ENCODE measurements at places on chromosomes 16 and 17.
A peak's percentile ranks its signal among the peaks of the same experiment; 100 is the strongest.

DNA sequence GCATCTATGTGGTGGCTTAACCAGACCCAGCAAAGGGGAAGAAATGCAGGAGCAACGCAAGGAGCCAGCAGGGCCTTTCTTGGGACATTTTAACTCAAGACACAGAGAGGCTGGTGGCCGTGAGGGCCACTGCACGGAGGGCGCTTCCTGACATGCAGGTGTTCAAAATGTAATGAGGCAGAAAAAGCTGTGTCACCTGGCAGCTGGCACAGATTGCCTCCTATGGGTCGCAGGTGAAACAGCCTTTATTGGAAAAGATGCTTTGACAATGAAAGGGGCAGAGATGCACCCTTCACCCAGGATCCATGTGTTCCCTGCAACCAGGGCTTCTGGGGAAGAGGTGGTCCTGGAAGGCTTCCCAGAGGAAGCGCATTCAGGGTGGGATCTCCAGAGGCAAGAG lies 219.3 kb downstream of the XYLT1 start:
- no peaks in the 10 kb centered on the region for H3K36me3 ChIP-seq
- no peak for DNase-seq
- no peaks in the 10 kb centered on the region for H3K4me1 ChIP-seq
- H3K27me3 ChIP-seq = no peaks in the 10 kb centered on the region

GRCh38 chr17:75723171-75723930 lies 2.1 kb downstream of the ITGB4 start:
- H3K4me3 ChIP-seq = peak overlapping the region; percentile 50
- peak overlapping the region; percentile 75 for H3K27ac ChIP-seq
- H3K27me3 ChIP-seq = no peaks in the 10 kb centered on the region

DNA sequence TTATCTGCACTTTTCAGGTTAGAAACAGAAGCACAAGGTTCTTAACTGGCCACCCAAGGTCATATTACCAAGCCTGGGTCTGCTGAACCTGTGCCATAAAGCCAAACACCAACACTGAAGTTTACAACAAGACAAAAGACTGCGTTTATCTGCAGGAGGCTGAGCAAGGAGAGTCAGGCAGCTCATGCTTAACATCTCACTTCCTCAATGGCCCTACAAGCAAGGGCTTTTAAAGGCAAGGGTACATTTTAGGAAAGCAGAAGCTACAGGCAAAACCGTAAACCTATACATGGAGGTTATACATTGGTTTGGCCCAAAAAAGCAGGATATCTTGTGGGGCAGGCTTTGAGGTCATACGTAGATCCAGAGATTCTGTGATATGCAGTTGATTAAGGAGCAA lies 91.2 kb downstream of the GNAO1 start:
- H3K27ac ChIP-seq = no peak overlapping the region
- no peaks in the 10 kb centered on the region for H3K36me3 ChIP-seq
- DNase-seq = no peak
- H3K4me3 ChIP-seq = no peak overlapping the region
- H3K4me1 ChIP-seq = no peaks in the 10 kb centered on the region
- H3K27me3 ChIP-seq = no peaks in the 10 kb centered on the region

- no peaks in the 10 kb centered on the region for H3K27me3 ChIP-seq
- no peaks in the 10 kb centered on the region for H3K36me3 ChIP-seq
- no peak overlapping the region for H3K4me3 ChIP-seq
- DNase-seq = no peak
- H3K4me1 ChIP-seq = peaks cover 13% of the 10 kb centered on the region
- H3K27ac ChIP-seq = peak overlapping the region; percentile 60
These were observed 46.7 kb downstream of the C17orf67 start for GRCh38 chr17:56786989-56787482.

GRCh38 chr17:5282642-5283217 lies 646 bp downstream of the RABEP1 start:
- H3K4me3 ChIP-seq = peak overlapping the region; percentile 86
- peak overlapping the region; percentile 44 for H3K27ac ChIP-seq

DNA sequence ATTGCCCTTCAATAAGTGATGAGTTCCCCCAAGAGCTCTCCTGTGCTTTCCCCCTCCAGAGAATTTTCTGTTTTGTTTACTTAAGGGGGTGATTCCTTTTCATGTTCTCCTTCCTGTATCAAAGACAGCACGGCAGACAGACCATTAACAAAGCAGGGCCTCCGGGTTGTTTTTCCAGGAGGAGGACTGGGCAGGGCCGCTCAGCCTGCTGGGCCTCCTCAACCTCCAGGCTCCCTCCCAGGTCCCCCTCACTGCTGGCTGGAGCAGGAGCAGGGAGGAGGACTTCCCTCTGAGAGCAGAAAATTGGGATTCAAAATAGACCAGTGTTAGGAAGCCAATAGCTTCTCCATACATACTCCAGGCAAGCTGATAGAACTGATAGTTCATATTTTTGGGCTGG lies 20.4 kb downstream of the SDK2 start:
- no peak for DNase-seq
- no peak overlapping the region for H3K4me3 ChIP-seq
- H3K4me1 ChIP-seq = no peaks in the 10 kb centered on the region

DNA sequence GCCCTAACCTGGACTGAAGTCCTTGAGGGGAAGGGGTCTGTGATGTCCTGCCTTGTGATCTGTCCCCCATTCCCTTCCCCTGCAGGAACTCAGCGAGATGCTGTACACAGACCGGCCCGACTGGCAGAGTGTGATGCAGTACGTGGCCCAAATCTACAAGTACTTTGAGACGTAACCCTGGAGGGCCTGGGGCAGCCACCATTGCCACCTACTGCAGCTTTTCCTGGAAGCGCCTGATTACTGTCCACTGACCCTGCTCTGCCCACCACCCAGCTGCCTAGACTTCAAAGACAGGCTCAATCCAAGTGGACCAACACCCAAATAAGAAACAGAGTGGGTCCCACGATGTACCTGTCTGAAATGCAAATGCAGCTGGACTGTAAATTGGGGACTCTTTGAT lies 153.4 kb downstream of the LGALS9B start:
- no peak for DNase-seq
- H3K4me3 ChIP-seq = no peak overlapping the region
- H3K27ac ChIP-seq = no peak overlapping the region
- H3K36me3 ChIP-seq = no peaks in the 10 kb centered on the region
- H3K4me1 ChIP-seq = no peaks in the 10 kb centered on the region
- no peaks in the 10 kb centered on the region for H3K27me3 ChIP-seq

GRCh38 chr16:66300501-66300900 lies 66.0 kb upstream of the CDH5 start:
- no peak overlapping the region for H3K4me3 ChIP-seq
- H3K27me3 ChIP-seq = no peaks in the 10 kb centered on the region
- no peaks in the 10 kb centered on the region for H3K36me3 ChIP-seq
- no peak overlapping the region for H3K27ac ChIP-seq
- no peaks in the 10 kb centered on the region for H3K4me1 ChIP-seq

DNA sequence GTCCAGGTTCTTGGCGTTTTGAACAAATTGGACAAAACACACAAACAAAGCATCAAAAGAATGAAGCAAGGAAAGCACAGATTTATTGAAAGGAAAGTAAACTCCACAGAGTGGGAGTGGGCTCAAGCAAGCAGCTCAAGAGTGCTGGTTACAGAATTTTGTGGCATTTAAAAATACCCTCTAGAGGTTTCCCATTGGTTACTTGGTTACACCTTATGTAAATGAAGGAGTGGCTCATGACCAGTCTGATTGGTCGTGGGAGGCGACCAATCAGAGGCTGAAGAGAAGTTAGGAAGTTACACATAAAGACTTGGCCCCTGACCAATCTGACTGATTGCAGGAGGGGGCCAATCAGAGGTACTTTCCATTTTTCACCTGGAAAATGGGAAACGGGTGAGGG lies 1373.8 kb upstream of the GOT2 start:
- no peak for DNase-seq
- H3K36me3 ChIP-seq = no peaks in the 10 kb centered on the region
- no peak overlapping the region for H3K27ac ChIP-seq
- no peaks in the 10 kb centered on the region for H3K27me3 ChIP-seq
- no peak overlapping the region for H3K4me3 ChIP-seq

DNA sequence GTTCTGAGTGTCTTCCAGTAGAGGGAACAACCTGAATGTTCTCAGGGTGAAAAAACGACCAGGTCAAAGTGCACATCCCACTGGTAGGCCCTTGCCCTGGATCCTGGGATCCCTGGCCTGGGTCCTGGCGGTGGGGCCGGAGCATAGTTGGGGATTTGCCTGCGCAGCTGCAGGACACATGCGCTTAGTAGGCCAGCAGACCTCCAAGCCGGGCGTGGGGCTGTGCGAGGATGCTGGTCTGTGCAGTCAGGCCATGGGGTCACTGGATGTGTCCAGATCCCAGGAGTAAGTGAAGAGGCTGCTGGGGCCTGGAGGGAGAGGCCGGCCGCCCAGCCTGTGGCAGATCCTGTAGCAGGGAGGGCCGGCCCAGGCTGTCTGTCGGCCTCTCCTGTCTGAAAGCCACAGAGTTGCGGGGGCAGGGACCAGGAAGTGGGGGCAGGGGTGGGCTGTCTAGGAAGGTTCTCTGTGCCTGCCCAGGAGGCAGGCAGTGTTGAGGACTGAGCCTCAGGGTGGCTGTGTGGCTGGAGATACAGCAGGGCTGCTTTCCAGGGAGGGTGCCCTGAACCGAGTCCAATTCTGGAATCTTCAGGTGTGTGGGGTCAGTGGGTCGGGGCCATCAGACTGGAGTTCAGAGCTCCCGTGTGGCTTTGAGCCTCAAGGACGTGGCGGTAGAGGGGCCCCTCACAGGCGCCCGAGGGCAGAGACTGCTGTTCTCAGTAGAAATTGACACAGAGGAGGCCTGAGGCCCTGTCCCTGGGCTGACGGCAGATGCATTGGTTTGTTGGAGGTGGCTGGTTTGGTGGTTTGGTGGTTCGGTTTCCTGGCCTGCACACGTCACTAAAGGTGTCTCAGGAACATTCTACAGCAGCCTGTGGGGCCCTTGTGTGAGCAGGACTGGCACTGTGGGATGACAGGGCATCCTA lies 17.2 kb upstream of the NUDT16L1 start:
- DNase-seq = no peak
- no peaks in the 10 kb centered on the region for H3K27me3 ChIP-seq
- no peak overlapping the region for H3K27ac ChIP-seq
- H3K4me3 ChIP-seq = no peak overlapping the region
- no peaks in the 10 kb centered on the region for H3K36me3 ChIP-seq
- peaks cover 22% of the 10 kb centered on the region for H3K4me1 ChIP-seq

DNA sequence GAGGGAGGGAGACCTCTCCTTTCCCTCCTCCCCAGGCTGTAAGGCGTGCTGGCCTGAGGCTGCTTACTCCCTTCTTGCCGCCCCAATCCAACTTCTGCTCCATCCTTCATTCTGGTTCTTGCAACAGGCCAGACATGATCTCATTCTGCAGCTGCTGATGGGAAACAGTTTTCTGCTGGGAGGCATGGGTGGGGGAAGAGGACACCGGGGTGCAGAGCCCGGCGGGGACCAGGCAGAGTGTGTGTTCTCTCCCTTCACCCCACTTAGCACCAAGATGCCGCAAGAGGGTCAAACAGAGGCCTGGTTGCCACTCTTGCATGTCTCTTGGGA lies 1.4 kb downstream of the SARM1 start:
- DNase-seq = no peak
- no peak overlapping the region for H3K27ac ChIP-seq
- H3K4me1 ChIP-seq = peaks cover 17% of the 10 kb centered on the region
- H3K4me3 ChIP-seq = peak overlapping the region; percentile 50
- no peaks in the 10 kb centered on the region for H3K36me3 ChIP-seq
- H3K27me3 ChIP-seq = no peaks in the 10 kb centered on the region

DNA sequence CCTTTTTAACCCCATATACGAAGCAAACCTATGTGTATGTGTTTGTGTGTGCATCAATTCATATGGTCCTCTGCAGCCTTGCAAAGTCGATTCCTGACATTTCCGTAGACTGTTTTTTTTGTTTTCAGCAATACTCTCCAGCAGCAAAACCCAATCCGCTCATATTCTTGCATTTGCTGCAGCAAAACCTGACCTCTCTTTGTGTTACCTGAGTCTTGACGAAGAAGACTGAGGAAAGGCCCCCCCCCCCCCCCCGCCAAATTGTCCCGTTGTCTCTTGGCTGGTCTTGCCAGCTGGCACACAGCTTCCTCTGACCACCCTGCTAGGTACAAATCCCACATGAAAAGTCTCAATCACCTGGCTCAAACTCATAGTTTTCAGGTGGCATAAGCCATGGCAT lies 494.7 kb downstream of the WWOX start:
- H3K4me3 ChIP-seq = no peak overlapping the region
- H3K27ac ChIP-seq = no peak overlapping the region
- no peaks in the 10 kb centered on the region for H3K27me3 ChIP-seq
- no peaks in the 10 kb centered on the region for H3K36me3 ChIP-seq

All from vagina (tissue), 2 donors.